ENCODE measurements at places on chromosomes 11 and 22. TPM values are rescaled to one million over a fixed set of nuclear protein-coding genes. Genes with fewer than 3 reads are reported as not detected.

POTEH gene
- total RNA-seq: not detected

TSSK2 gene
- not detected for total RNA-seq

UBE2L6 gene
- 23.0 TPM for total RNA-seq

TEAD1 gene
- 121 TPM for total RNA-seq

RTN4RL2 gene
- total RNA-seq: 0.93 TPM

MRGPRF gene
- total RNA-seq: 14.6 TPM
